ENCODE measurements at places on chromosomes 13 and 19.
A peak's percentile ranks its signal among the peaks of the same experiment; 100 is the strongest.

DNA sequence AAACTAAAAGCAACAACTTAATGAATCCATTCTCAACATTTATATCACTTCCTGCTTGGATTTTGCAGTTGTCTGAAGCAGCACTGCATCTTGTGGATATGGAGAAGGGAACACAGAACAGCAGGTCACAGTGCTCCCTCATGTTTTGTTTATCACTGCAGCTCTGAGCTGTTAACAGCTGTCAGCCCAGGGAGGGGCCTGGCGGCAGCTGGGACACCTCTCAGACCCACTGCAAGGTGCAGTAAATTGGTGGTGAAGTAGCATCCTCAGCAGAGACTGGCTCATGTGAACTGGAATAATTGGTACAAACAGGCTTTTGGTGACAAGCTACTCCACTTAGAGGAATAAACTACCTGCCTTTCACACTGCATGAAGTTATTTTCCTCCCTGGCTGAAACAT lies 170.4 kb downstream of the LIG4 start:
- no peak for DNase-seq

- no peak for DNase-seq
These were observed 1.8 kb upstream of the OXGR1 start for GRCh38 chr13:96996107-96996506.

DNA sequence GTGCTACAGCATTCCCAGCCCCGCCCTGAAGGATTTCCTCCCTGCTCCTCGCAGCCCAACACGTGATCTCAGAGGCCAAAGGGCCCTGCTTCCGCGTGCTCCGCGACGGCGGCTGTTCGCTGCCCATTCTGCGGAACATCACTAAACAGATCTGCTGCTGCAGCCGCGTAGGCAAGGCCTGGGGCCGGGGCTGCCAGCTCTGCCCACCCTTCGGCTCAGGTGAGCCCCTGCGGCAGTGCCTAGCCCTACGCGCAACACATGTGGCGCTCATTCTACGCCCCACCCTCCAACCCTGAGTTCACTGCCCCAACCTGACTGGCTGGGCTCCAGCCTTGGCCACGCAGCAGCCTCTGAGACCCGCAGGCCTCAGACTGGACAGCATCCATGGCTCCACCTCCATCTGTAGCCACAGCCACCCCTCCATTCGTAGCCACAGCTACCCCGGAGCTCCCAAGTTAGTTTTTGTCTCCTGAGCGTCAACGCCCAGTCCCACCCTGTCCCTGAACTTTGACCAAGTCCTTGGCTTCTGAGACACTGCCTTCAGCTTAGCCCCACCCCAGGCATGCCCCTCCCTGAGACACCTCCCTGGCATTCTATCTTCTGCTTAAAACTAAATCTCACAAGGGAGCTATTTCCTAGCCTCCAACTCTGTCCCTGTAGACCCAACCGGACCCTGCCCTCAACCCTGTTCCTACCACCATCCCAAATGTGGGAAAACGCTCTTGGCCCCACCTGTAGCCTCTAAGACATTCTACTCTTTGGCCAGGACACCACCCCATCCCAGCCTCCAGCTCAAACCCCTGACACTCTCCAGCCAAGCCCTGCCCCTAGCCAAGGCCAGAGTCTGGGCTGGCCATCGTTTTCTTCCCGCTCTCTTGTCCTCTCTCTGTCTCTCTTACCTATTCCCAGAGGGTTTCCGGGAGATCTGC lies 6.4 kb downstream of the LTBP4 start:
- no peak for DNase-seq

- no peak for DNase-seq
These were observed 5.2 kb upstream of the OR10H1 start for GRCh38 chr19:15820646-15821045.

- no peak for DNase-seq
These were observed 9.3 kb upstream of the MISP start for GRCh38 chr19:741506-742131.

- peak; percentile 77 for DNase-seq
These were observed 33.2 kb downstream of the RASA3 start for GRCh38 chr13:114099191-114099590.

DNA sequence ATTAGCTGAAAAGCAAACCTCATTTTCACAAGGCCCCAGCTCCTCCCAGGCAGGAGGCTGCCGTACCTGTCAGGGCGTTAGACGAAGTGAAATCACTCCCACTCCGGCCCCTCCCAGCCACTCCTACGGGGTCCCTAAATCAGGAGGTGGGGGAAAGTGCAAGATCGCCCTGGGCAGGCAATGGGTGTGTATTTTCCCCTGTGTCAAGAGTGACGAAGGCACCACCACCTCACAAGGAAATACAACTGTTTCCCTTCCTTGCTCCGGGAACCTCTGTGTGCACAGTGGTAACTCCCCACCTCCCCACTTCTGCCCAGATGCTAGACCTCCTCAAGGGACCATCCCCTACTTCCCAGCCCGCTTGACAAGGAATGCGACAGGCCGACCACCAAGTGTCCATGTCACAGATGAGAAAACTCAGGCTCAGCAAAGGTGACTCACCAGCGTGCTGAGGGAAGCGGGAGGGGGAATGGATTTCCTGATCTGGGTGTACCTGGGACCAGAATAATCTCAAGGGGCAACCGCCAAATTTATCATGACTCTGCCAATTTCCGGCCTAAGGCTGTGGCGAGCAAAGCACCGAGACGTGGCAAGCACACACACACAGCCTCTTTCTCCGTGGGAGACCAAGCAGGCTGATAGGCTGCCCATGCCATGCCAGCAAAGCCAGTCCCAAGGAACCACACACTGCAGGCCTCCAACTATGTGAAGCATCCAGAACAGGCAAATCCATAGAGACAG lies 7.3 kb downstream of the PPP6R1 start:
- no peak for DNase-seq

DNA sequence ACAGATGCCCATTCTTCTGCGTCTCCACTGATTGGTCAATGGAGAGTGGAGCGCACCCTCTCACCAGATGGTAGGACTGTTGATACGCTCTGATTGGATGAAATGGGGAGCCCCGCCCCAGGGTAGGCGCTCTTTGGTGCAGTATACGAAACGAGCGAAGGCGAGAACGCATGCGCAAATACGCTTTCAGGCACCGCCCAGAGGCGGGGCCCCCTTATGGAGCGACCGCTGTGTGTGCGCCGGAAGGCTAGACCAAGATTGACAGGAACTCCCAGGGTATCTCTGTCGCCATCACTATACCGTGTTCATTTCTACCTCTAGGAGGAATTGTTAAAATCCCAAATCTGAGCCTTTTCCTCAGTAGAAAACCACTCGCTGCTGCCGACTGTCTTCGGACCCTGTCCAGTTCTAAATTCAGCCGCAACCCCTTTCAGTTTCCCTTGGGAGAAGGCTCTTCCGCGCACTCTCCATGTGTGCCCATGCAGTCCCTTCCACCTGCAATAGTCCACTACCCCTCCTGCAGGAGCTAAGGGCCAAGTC lies 720 bp upstream of the HNRNPL start:
- DNase-seq: peak; percentile 99

Measured in uterus (tissue), 4 donors.